ENCODE measurements at places on chromosomes 4 and X.
A peak's percentile ranks its signal among the peaks of the same experiment; 100 is the strongest.

DNA sequence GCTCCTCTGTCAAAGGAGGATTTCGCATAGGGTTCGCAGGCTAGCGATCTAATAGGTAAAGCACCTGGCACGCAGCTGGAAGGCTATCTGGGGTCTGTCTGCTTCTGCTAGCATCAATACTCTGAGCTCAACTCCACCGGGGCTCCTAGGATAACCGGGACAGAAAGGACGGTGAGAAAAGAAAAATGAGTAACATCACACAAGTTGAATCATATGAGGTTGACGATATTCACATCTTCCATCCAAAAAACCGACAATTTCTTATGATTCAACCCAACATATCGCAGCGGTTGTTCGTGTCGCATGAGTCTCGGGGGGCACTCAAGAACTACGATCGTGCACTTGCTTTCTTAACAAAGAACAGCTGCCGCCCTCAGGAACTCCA lies 1.8 kb downstream of the PROM1 start:
- no peak for DNase-seq
- peaks cover 2% of the 10 kb centered on the region for H3K36me3 ChIP-seq
- H3K27me3 ChIP-seq, result peaks cover 39% of the 10 kb centered on the region
- peak overlapping the region; percentile 77 for H3K27ac ChIP-seq
- H3K4me1 ChIP-seq, result peaks cover 35% of the 10 kb centered on the region
- H3K4me3 ChIP-seq, result peak overlapping the region; percentile 69

GRCh38 chrX:20515841-20516461 lies 249.2 kb upstream of the RPS6KA3 start:
- no peaks in the 10 kb centered on the region for H3K36me3 ChIP-seq
- H3K27ac ChIP-seq, result no peak overlapping the region
- H3K4me3 ChIP-seq, result no peak overlapping the region
- peaks cover 17% of the 10 kb centered on the region for H3K27me3 ChIP-seq

- H3K27me3 ChIP-seq, result no peaks in the 10 kb centered on the region
- DNase-seq, result no peak
- H3K36me3 ChIP-seq, result no peaks in the 10 kb centered on the region
- no peaks in the 10 kb centered on the region for H3K4me1 ChIP-seq
Observed at GRCh38 chr4:84389406-84389805, 109.7 kb downstream of the NKX6-1 start.

DNA sequence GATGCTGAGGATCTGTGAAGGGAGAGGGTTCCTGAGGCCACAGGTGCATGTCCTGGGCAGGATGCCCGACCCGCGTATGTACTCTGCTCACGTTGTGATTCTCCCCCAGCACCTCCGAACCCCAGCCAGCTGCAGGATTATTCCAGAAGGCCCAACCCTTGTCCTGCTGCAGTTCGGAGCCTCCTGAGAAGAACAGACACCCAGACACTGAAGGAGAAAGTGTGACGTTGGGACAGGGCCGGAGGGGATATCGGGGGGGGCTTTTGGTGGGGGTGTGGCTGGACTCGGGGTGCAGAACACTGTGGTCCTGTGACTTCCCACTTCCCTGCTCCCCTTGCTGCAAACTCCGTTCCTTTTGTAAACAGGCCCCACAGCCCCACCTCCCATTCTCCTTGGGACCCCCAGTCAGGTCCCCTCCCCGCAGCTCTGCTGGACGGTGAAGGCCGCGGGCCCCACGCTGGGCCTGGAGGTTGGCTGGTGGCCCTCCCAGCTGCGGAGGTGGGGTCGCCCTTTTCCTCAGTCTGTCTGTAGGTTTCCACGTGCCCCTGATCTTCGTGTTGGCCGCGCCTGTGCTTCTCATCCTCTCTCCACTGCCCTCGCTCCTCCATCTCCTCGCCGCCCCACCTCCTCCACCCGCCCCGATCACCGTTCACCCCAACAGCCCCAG lies 83.0 kb upstream of the ADRA2C start:
- H3K27ac ChIP-seq, result no peak overlapping the region
- H3K4me1 ChIP-seq, result peaks cover 8% of the 10 kb centered on the region
- no peak overlapping the region for H3K4me3 ChIP-seq

Data from muscle of leg (tissue), 16 donors.